ENCODE measurements at places on chromosomes 16 and 17.

GRCh38 chr16:86590501-86591144 is 12.3 kb downstream of the FOXL1 start:
- DNase-seq: peak; percentile 78

DNA sequence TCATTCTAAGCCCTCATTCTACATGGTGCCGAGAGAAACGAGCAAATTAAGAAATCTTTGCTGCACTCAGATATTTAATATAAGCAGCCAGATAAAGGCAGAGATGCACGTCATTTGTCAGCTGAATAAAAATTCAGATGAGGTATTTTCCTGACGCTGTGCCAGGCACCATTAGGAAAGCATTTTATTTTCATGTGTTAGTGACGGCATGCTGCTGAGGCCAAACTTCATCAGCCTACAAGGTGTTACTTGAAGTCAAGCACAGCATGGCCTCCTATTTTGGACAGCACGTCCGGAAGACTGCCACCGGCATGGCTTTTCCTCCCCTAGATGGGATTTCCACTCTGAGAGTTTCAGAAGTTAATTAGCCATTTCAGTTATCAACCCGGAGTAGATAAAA is 70.3 kb downstream of the IRX3 start:
- no peak for DNase-seq

DNA sequence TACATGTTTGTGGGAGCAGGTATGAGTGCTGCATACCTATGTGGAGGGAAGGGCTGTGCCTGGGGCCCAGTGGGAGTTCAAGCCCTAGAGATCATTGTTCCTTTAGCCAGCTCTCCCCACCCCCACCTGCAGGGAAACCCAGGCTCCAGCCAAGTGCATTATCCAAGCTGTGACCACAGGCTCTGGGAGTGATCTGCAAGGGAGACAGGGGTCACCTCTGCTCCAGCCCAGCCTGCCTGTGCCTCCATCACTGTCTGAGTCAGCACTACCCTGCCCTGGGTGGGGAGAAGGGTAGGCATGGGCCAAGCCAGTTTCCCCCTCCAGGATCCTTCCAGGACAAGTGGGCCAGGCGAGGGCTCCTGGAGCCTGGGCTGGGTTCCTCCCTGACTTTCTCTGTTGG is 32.1 kb upstream of the SBK1 start:
- DNase-seq: no peak

DNA sequence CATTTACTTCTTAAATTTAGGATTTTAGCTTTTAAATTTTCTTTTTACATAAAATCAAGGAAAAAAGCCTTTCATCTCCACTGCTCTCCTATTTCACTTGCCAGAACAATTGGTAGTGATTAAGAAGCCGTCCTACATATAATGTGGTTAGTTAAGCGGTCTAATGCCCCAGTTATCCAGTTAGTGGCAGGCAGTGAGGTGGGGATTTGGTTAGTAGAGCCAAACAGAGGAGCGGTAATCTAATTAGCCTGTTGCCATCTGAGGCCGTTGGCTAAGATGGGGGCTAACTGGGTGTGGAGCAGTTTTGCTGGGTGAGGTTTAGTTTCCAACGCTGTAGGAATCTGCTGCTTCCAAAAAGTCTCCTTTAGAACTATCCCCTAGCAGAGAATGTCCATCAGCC is 22.4 kb downstream of the SNX11 start:
- DNase-seq: no peak

GRCh38 chr16:23608194-23608593 is 12.1 kb upstream of the NDUFAB1 start:
- DNase-seq: peak; percentile 7

DNA sequence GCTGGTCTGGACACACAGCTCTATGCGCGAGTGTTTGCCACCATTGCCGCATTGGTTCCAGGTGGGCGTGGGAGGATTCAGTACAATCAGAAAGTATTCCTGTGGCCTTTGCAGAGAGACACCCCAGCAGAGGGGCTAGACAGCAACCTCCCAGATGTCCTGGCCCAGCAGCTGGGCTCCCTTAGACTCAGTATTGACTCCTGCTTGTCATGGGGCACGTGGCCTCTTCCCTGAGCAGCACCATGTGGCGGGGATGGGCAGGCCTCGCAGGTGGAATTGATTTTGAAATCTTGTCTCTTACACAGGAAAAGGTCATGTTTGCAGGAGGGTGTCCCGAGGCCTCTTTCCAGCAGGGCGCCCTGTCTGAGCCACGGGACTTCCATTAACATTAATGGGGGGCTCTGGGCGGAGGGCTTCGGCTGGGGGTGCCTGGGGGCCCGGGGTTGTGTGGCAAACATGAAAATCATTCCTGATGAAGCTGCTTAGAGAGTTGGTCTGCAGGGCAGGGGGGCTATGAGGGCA is 96.4 kb downstream of the C16orf78 start:
- no peak for DNase-seq

GRCh38 chr17:49035470-49036269 is 38.5 kb downstream of the IGF2BP1 start:
- DNase-seq: peak; percentile 44

DNA sequence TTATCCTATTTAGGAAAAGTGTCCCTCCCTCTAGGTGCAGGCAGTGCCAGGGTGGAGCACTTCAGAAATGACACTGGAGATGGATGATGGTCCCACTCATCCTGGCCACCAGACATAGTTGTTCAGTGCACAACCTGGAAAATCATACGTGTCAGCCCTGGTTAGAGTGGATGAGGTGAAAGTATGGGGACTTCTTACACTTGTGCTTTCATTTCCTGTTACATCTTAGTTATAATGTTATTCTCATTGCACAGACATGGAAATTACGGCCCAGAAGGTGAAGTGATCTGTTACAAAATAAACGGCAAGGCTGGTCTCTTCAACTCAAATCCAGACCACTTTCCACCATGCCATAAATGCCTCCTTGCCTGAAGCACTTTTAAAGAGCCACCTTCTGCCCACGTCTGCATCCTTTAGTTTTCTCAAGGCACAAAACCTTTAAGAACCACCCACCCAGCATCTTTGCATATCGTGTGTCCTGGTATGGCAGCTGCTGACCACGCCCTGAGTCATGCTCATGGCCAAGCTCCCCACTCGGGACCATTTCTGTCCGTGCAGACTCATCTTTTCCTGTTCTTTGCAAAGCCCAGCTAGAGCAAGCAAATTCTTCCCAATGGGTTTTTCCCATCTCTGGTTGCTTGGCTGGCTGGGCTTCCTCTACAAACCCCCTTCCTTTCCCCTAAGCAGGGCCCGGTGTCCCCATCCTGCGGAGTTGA is 22.4 kb downstream of the TBC1D3B start:
- DNase-seq: no peak

GRCh38 chr17:77666881-77667395 is 291.6 kb upstream of the TNRC6C start:
- DNase-seq: no peak

DNA sequence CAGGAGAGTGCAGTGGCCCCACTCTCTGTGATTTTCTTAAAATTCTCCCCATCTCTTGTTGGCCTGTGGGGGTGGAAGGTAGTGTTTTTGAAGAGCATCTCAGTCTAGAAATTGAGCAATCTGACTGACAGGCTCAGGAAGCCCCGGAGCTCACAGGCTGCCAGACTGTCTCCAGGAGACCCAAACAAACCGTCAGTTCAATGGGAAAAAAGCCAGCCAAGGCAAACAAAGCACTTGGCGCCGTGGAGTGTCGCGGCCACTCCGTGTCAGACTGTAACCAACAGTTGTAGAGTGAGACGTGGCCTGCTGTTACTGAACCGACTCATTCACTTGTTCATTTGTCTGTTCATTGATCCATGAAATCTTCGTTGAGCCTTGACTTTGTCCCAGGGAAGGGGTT is 33.7 kb downstream of the RGS9 start:
- DNase-seq: no peak

- DNase-seq: no peak
Measured at GRCh38 chr17:73711184-73711583, 66.9 kb upstream of the SDK2 start.

- DNase-seq: no peak
Measured at GRCh38 chr17:10802496-10803284, 1.2 kb downstream of the TMEM238L start.

- no peak for DNase-seq
Measured at GRCh38 chr16:10100829-10101228, 81.4 kb downstream of the GRIN2A start.

- DNase-seq: no peak
Measured at GRCh38 chr16:75225092-75225491, 6.3 kb downstream of the CTRB1 start.

- no peak for DNase-seq
Measured at GRCh38 chr17:43986225-43986981, 18.0 kb upstream of the NAGS start.

GRCh38 chr16:84959784-84960417 is 51.4 kb downstream of the ZDHHC7 start:
- no peak for DNase-seq
